Stimulated activated CD8-positive, alpha-beta memory T cell treated with anti-CD3 and anti-CD28 coated beads, Interleukin-15, amount 100 ng/mL, for 4 hours (primary cell): ENCODE measurements at places on chromosomes 1 and 21.

GRCh38 chr1:203325026-203325417 lies 19.7 kb downstream of the BTG2 start:
- no peak for DNase-seq

DNA sequence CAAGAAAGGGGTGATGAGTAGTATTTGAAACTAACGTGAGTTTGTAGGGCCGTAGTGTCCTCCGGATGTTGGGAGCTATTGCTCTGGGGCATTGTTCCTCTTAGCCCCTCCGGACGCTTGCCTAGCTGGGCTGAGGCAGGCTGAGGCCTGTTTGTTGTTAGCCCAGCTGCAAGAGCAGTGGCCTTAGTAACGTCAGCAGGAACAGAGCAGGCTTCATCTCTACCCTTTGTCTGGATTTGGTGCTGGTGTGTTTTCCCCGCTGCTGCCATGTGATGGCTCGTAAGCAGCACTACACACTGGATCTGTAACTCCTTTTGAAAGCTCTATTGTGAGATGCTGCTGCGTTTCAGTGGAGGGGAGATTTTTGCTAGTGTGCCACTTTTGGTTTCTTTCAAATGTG lies 57.6 kb downstream of the DNM3 start:
- no peak for DNase-seq

DNA sequence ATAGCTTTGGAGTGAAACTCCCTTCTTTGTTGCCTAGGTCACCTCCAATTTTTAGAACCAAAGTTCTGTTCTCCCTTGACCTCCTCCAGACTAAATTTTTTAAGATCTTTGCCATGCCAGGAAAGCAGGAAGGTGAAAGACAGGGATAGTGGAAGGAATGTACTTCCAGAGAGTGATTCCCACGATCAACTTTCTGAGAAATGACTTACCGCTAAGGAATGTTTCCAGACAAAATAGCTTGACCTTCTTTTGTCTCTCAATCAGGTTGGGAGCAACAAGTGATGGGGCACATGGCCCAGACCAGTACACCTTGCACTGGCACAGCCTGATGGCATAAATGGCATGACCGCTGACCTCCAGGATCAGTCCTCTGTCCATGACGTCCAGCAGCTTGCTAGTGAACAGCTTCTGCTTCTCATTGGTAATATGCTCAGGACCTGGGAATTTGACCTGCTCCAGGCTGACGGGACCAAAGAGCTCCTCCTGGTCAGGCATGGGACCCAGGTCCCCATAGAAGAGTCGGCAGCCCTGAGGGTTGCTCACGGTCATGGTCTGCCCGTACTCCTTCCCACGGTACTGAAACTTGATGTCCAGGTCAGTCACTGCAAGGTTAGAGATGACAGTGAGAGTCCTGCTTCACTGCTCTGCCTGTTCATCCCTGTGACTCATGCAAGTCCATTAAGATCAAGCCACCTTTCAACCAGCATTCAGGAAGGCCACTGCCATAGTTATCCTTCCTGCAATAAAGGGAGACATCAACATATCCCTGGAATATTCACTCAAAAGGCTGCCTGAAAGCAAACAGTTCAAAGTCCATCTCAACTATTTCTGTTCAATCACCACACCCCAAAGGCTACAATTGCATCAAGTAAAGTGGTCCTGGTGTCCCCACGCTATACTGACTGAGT lies 6.2 kb upstream of the C1orf74 start:
- no peak for DNase-seq

DNA sequence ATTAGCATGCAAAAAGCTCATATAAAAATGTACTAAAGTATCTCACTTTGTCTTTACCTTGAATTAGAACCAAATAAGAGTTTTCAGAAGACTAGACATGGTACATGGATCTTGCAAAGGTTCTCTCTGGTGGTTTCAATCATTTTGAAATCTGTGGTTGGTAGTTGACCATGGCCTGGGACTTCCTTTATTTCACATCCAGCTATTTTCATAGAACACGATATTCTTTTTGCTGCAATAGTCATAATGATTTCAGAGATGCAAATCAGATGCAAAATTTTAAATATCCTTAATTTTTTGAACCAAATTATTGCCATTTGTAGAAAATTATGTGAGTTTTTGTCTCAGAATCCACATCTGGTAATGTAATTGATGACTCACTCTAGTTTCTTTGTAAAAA lies 375.1 kb upstream of the ZP4 start:
- no peak for DNase-seq

DNA sequence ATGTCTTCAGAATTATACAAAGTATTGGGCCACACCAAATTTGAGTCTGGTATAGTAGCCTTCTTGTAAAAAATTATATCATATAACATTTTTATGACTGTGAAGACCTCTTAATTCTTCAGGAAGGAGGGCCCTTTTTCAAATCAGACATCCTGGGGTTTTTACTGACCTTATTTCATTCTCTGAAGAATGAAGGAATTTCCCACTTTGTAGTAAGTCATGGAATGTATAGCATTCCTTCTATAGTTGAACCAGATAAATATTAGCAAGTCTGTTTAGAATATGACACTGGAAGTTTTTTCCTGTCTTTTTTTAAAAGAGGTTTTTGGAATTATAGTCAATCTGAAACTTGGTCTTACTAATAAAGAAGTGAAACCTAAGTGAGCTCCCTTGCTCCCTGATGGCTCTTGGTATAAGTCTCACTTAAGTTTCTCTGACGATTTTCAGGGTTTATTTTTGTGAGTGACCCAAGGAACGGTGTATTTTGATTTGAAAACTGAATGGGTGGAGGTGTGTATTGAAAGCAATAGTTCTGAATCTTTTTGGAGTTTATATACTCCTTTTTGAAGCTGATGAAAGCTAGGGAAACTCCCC lies 23.7 kb downstream of the SNX27 start:
- no peak for DNase-seq

GRCh38 chr1:19730232-19730631 lies 65.6 kb downstream of the HTR6 start:
- DNase-seq, result no peak
